ENCODE measurements at places on chromosomes 4 and X. TPM values are rescaled to one million over a fixed set of nuclear protein-coding genes. Genes with fewer than 3 reads are reported as not detected.

DNA sequence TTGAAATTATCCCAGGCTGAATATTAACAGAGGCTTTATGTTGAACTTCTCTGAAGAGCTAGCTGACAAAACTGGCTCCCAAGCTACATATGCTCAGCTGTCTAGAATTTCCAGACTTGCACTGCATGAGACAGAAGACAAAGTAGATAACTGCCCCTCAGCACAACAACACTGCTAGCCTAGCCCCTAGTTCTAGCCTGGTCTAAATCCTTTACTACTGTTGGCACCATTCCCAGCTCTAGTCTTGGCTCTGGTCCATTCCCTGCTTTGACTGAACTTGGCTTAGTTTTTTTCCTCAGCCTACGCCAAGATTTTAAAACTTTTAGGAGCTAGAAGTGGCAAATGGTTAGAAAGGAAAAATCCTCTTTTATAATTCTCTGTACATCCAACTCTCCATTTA is 7.6 kb upstream of the OPHN1 start:
- peak; percentile 47 for DNase-seq

The POF1B gene
- not detected for total RNA-seq

DNA sequence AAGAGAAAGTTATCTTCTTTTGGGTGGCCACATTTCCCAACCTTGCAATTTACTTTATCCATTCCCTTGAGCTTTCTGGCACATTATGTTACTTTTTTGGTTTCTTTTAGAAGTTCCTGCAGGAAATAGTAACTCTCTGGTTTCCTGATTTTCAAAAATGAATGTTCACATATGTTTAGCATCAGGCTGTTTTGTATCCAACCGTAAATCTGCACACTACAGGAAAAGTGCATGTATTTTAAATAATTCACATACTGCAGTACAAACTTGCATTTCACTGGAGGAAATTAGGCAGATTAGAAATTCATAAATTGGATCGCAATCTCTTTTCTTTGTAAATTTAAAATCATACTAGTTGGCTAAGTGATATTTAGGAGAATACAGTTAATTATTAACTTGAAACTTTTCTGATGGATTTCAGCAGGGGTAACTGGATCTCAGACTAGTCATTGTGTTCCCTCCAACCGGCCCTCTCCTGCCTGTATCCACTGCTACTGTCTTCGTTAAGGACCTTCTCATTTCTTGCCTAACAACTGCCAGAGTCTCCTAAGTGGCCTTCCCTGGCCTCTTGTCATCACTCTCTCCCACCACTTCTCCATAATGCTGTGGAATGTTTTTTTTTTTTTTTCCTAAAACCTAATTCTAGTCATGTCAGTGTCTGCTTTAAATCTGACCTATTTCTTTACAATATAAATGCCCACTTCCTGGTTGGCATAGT is 137.2 kb downstream of the UNC5C start:
- DNase-seq, result no peak

DNA sequence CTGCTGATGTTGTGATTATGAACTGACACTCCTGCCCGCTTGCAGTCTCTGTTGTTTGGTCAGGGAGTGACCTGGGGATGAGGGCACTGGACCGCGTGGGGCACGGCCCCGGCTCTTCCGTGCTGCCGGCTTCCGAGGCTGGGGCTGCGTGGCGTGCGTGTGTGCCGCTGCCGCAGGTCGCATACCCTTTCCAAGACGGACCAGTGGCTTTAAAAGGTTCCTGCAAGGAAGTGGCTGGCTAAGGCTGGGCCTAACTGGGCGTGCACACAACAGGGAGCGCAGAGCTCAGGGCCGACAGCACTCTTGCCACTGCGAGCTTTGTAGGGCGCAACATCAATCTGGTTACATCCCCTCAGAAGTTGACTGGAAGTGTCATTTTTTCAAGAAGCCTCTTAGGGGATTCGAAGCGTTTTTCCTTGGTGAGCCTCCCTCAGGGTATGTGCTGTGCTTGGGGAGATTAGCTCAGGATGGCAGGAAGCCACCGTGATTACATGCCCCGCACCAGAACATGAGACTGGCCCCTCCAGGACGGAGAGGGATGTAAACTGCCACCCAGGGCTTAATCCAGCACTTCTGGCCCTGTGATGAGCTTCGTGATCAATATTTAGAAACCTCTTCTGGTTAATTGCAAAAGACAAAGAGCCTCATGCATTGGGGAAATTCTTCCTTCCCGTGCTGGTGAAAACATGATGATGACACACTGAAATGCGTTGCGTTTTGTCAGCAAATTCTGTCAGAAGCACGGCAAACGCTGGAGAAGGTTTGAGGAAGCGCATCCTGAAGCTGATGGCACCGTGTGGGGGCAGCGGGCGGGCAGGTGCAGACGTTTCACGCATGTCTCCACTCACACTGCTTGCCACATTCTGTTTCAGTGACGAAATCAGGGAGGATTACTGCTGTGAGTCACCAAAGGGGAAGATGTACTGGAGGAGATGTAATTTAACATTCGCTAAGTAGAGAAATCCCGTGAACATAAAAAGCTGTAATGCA is 11.1 kb downstream of the MAEA start:
- DNase-seq, result peak; percentile 90

DNA sequence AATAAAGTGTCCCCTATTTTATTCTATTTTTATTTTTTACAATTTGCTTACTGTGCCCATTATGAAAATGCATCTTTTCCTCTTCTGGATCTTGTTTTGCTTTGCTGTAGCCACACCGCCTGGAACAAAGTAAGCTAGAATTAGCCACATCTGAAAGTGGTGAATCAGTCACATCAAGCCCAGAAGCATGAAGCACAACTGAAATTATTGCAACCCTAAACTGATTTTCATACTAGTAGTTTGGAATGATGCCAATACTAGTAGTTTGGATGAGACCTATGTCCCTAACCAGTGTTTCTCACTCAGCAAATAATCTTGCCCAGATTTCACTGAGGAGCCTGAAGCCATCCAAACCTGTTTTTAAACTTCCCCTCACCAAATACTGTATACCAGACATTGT is 303.0 kb downstream of the EPHA5 start:
- DNase-seq, result no peak

The RNF150 gene
- 4.9 TPM for total RNA-seq

DNA sequence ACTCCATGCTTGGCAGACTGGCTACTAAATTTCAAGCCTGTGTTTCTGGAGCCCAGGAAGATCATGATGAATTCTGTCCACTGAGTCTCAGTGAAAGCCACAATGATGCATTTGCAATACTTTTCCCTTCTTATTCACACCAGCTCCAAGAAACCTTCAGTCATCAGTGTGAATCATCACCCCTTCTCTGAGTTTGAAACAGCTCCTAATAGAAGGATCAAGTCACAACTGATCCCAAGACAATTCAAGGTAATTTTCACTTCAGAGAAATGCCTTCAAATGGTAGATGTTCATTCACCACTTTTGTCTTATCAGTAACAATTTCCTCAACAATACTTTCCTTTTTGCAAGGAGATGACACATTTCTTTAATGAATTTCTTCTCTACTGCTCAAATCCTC is 257.4 kb downstream of the NLGN4X start:
- no peak for DNase-seq
